D721Med (cell line): ENCODE measurements at places on chromosomes 12 and 14.

DNA sequence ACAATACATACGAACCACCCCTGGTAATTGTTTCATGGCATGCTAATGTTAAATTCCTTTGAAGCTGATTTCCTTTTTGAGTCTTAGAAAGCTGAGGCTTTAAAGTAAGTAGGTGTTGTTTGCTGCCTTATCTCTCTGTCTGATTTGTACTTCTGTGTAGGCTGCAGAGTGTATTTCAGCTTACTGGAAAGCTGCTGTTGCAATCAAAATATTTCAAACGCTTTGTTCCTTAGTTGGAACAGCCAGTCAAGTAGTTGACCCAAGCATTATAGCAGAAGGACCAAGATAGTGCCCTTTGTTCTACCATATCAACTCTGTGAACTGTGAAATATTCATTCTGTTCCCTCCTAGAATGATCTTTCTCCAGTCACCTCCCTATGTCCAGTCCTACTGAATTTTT is 3.1 kb downstream of the PKP2 start:
- DNase-seq, result no peak

GRCh38 chr12:25816637-25817036 is 141.8 kb upstream of the RASSF8 start:
- no peak for DNase-seq

DNA sequence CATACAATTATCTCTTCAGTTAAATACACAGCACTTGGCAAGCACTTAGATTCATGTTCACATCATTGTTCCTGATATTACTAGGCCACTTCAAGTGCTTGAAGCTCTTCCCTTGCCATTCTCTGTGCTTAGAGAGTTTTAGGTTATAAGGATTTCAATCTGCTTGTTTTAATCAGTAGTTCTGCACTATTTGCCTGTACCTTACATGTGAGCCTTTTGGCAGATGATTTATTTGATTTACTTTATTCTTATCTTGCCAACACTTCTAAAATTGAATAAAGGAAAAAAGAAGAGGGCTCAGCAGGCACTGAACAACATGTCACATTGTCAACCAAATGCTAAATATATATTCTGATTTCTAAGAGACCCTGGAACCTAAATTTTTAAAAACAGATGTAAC is 363.8 kb upstream of the USP15 start:
- no peak for DNase-seq

DNA sequence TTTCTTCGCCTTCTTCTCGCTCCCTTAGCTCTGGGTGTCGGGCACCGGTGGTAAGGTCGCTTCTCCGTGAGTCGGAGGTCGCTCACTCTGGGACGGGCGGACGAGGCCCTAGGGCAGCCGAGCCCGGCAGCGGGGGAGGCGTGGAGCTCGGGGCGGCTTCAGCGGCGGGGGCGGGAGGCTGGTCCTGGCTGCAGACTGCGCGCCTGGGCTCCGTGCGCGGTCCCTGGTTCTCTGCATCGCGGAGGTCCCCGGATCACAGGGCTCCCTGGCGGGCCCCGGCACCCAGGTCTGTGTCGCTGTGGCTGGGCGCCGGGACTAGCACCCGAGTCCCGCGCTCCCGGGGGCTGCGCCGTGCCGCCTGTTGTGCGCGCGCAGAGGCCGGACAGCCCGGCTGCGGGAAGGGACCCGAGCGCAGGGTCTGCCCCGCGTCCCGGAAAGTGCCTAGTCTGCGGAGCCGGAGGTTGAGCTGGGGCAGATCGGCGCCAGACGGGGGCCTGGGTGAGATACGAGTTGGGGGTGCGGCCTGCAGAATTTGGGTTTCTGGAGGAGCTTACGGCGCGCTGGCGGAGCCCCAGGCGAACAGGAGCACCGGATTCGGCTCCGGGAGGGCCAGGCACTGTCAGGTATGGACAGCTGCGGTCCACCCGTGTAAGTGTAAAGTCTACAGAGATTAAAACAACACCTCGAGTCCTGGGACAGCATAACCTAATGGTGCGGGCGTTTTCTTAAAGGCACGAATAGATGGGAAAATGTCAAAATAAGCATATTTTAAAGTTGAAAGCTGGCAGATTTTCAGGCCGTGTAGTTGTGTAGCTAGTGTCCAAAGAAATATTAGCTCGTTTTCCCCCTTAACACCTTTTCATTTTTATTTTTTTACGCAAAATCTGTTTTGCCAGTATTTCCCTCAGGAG is 713 bp downstream of the FRMD6 start:
- no peak for DNase-seq

- DNase-seq, result no peak
These were observed 29.5 kb upstream of the CISTR start for GRCh38 chr12:53781228-53781801.

GRCh38 chr12:5140190-5140589 is 96.5 kb downstream of the KCNA5 start:
- DNase-seq, result no peak

DNA sequence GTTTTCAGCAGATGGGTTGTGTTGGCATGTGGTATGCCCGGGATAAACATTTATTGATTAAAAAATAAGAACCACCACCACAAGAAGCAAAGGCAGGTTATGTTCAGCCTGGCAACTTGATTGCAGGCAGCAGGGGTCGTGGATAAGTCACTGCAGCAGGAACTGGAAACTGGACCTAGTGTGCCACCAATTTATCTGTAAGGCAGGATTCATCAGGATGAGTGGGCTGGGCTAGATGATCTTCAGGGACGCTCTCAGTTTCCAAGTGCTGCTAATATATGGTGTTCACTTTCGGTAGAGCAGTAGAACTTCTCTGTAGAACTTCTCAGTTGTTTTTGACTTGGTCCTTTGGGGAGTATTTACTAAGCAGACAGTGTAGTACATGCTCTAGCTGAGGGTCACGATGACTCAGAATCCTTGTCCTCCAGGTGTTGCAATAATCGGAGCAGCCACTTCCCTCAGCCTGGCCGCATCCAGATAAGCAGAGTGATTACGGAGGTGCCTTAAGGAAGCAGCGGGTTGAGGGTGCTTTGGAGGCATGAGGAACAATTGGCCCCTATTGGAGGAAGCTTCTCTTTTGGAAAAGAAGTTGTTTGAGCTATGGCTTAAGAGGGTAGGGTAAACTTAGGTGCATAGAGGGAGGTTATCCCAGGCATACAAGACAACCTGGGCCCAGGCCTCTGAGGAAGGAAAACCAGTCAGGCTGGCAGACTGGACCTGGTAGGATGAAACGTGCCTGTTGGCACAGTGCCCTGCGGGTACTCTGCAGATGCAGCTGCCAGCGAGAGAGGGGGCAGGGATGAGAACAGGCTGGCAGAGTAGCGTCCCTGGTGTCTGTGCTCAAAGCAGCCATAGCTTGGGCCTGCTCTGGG is 104.0 kb downstream of the GPR135 start:
- DNase-seq, result no peak

GRCh38 chr14:99718031-99718810 is 34.1 kb downstream of the CYP46A1 start:
- DNase-seq, result no peak

DNA sequence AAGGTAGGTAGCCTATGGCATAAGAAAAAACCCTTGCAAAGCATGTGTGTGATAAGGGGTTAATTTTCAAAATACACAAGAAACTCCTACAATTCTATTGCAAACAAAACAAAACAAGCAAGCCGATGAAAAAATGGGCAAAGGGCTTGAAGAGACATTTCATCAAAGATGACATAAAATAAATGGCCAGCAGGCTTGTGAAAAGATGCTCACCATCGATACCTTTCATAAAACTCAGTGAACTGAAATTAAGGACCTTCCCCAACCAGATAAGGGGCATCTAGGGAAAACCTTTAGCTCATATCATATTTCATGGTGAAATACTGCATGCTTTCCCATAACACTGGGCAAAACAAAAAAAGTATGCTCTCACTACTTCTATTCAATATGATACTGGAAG is 131.2 kb downstream of the PPM1H start:
- no peak for DNase-seq

DNA sequence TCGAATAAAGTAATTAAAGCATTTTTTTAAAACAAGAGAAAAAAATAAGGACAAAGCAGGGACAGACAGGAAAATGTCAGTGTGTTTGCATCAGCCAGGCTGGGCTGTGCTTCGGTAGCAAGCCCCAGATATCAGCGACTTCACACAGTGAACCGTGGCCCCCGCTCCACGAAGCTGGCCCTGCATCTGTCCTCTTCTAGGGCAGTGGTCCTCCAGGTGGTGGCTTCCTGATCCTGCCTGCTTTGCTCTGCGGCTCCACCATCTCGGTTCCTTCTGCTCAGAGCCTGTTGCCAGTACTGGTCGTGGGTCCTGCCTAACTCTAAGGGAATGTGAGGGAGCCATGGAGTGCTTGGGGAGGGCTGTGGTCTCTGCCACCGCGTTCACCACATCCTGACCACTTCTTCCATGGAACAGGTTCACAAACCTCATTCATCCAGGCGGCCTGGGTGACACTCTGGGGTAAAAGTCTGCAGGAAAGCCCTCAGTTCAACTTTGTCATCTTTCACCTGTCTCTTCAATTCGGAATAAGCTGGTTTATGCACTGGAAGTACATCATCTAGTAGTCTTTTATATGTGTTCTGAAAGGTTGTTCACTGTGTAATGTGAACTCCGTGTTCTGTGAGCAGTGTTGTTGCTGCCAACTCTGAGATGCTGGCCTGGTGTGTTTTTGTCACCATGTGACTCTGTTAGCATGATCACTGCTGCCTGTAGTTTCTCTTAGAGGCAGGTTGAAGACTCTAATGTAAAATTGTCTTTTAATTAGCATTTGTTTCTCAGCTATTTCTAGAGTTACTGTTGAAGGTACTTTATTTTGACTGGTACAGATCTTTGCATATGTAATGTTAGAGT is 47.9 kb downstream of the ANKRD9 start:
- DNase-seq, result no peak

GRCh38 chr14:68822132-68822651 is 29.3 kb upstream of the ZFP36L1 start:
- DNase-seq, result no peak

- DNase-seq, result no peak
These were observed 35.6 kb downstream of the ZNF664 start for GRCh38 chr12:124008595-124008994.

DNA sequence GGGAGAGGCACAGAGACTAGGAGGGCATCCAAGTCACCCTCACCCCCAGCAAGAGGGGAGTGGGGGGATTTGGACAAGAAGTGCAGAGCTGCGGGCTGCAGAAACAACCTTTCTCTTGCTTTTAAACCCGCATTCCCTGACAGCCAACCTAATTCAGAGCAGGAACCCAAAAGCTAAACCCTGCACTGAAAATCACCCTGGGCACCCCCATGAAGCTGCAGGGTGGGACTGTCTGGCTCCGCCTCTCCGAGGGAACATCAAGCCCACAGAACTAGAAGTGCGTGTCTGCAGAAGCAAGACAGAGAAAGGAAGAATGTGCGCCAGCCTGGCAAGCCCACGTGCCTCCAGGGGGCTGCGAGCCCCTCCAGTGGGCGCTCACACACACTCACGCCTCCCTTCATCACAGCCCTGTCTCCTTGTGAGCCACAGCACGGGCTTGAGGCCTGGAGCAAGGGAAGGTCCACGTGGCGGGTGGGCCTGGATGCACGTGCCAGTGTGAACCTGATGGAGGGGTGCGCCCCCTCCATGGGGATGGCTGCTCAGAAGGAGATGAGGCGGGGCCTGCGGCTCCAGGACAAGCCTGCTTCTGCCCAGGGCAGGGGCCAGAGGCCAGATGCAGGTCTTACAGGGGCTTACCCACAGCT is 27.8 kb upstream of the PNMA1 start:
- DNase-seq, result no peak

- DNase-seq, result no peak
These were observed 170.8 kb downstream of the ESR2 start for GRCh38 chr14:64123241-64123822.

DNA sequence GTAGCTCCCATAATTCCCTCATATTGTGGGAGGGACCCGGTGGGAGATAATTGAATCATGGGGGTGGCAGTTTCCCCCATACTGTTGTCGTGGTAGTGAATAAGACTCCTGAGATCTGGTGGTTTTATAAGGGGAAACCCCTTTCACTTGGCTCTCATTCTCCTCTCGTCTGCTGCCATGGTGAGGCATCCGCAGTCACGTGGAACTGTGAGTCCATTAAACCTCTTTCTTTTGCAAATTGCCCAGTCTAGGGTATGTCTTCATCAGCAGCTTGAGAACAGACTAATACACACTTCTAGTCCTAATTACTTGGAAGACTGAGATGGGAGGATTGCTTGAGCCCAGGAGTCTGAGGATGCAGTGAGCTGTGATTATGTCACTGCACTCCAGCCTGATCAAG is 64.4 kb downstream of the TMX1 start:
- DNase-seq, result no peak

DNA sequence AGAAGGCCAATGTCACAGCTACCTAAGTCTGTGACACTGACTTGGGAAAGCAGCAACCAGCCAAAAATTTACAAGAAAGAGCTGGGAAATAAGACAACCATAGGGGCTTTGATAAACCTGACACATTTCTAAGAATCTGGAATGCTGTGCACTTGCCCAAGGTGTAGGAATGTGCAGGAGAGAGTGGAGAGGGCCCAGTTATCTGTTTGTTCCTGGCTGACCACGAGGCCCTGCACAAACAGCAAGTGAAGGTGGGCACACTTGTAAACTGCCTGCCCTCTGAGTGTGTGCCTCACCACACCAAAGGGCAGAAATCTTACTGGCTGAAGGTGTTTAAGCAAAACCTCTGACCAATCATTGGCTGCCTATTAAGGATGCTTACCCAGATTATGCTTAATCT is 27.3 kb downstream of the DLK1 start:
- DNase-seq, result no peak

GRCh38 chr12:90151491-90152015 is 442.9 kb upstream of the ATP2B1 start:
- DNase-seq, result no peak

- DNase-seq, result no peak
These were observed 101.9 kb upstream of the SFSWAP start for GRCh38 chr12:131608740-131609690.

GRCh38 chr14:39212693-39213092 is 21.0 kb upstream of the MIA2 start:
- DNase-seq, result no peak
